ENCODE measurements at places on chromosomes 11 and 22.

- DNase-seq, result no peak
Observed at GRCh38 chr11:75031771-75032549, 43.2 kb downstream of the NEU3 start.

DNA sequence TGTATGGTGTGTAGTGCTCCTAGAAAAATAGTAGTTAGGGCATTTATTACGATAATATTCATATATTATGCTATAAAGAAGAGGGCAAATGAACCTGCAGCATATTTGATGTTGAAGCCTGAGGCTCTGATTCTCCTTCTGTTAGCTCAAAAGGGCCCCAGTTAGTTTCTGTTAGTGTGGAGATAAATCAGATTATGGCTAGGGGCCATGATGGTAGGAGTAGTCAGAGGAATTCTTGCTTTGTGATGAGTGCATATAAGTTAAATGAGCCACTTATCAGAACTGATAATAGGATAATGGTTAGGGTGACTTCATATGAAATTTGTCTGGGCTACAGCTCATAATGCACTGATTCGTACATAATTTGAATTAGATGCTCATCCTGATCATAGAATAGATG is 298.4 kb downstream of the DYNC2H1 start:
- DNase-seq, result no peak

- no peak for DNase-seq
Observed at GRCh38 chr11:117016747-117017146, 81.5 kb downstream of the SIK3 start.

DNA sequence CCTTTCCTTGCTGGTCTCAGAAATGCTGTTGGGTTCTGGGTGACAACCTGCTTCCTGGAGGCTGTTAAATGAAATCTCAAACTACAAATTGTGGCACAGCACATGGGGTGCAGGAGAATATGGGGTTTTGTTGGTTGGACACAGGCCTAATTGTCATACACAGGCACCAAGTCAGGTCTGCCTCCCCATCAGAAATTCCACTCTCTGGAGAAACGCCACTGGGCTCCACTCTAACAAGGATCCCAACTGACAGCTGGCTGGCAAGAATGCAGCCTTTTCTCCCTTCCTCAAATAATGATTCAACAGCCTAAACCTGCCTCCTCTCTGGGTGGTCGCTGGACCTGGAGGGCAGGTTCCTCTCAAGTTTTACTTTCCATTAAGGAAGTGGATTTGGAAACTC is 177.8 kb upstream of the NARS2 start:
- DNase-seq, result no peak

- DNase-seq, result no peak
Observed at GRCh38 chr22:38273135-38273826, 471 bp upstream of the TMEM184B start.

DNA sequence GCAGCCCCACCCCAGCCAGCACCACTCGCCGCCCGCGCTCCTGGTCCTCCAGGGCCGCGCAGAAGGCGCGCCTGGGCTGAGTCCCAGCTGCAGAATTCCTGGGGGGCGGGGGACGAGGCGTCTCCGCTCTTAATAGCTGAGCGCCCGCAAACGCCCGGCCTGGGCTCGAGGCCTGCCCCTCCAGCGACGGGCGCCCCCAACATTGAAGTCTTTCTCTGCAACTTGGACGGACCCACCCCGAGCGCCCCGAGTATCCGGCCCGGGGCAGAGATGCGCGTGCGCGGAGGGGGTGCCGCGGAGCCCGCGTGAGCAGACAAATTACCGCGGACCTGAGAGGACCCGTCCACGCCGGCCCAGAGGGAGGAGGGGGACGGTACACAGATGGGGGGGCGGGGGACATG is 6.7 kb upstream of the SYT7 start:
- DNase-seq, result no peak

DNA sequence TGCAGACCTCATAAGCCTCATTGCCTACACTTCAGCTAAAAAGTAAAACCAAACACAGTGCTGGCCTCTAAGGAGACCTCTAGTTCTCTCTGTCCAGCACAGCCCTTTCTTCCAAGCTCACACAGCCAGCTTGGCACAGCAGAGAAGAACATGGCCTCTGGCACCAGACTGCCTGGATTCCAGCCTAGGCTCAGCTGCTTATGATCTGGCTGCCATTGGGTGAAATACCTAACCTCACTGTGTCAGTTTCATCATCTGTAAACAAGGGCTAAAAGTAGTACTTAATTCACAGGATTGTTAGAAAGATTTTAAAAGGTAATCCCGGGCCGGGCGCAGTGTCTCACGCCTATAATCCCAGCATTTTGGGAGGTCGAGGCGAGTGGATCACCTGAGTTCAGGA is 9.9 kb upstream of the ACER3 start:
- DNase-seq, result no peak

GRCh38 chr11:118914987-118915386 is 10.7 kb downstream of the BCL9L start:
- peak; percentile 50 for DNase-seq

Measured in GF-D8 (cell line).